CD4-positive, alpha-beta T cell treated with Interleukin-4 for 4 hours (primary cell): ENCODE measurements at places on chromosomes 5 and 9.

DNA sequence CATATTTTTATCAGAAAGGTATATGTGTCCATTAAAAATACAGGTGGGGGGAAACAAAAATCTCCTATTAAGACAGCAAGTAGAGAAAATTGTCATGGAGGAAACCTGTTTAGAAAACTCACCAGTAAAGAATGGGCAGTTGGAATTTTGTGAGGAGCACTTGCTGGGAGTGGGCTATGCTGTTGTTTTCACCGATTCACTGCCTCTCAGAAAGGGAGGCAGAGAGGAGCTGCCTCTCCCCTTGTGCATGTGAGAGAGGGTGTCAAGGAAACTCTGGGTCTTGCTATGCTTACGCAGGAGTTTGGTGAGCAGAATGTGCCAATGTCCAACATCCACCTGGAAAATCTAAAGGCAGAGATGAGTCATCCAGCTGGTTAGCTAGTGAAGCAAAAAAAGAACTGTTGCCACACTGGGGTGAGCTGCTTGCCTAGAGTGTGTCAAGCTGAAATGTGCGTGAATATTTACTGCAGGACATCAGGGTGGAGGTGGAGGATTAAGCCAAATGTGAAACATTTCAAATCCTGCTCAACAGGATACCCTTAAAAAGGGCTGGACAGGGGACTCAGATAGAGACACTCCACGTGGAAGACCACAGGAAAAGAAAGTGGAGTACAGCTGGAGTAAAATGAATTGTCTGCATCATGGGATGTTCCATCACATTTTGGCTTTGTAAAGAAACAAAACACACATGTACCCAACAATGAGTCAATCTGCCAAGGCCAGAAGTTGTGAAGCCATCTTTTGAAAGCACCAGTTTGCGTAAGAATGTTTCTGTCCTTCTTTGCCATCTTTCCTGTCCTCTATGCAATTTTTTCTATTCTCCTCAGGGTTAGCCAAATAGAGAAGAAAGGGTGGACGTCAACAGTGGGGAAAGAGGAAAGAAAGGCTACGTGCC, 449.7 kb upstream of the MPDZ start:
- DNase-seq: no peak

- no peak for DNase-seq
Measured at GRCh38 chr9:94300470-94301301, 27.8 kb downstream of the NUTM2F start.

DNA sequence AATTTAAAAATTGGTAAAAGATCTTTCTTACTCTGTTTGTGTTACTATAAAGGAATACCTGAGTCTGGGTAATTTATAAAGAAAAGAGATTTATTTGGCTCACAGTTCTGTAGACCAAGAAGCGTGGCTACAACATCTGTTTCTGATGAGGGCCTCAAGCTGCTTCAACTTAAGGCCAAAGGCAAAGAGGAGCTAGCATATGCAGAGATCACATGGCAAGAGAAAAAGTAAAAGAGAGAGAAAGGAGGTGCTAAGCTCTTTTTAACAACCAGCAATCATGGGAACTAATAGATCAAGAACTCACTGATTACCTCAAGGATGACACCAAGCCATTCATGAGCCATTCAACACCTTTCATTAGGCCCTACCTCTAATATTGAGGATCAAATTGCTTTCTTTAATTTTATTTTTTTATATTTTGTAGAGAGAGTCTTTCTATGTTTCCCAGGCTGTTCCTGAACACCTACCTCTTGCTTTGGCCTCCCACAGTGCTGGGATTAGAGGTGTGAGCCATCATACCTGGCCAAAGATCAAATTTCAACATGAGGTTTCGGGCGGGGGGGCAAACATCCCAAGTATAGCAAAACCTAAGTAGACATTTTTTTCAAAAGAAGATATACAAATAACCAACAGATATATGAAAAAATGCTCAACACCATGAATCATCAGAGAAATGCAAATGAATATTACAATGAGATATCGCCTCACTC, 16.0 kb upstream of the SHC3 start:
- no peak for DNase-seq

- DNase-seq: no peak
Measured at GRCh38 chr9:17695482-17695881, 116.6 kb downstream of the SH3GL2 start.

DNA sequence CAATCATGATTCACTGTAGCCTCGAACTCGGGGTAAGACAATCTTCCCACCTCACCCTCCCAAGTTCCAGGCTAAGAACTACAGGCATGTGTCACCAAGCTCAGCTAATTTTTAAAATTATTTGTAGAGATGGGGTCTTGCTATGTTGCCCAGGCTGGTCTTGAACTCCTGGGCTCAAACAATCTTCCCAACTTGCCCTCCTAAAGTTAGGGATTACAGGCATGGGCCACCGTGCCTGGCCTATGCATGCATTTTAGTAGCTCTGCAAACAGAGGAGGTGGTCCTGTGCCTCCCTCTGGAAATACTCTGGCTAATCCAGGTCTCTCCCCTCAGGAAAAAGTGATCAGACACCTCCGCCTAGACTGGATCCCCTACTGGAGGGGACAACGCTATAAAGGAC, 21.5 kb upstream of the TRIM14 start:
- DNase-seq: no peak

DNA sequence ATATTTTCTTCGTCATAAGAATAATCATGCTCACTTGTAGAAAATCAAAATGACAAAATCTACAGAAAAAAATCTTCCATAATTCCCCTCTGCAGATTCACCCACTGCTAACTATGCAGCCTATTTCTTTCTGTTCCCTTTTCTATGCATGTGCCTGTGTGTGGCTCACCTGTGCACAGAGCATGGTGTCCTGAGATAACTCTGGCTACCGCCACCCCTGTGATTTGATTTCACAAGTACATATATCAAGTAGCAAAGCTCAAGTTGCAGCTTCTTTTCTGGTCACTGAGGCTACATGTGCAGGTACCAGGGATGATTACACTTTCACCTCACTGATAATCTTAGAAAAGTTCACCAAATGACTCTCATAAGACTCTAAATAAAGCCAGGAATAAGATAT, 18.4 kb upstream of the ISCA1 start:
- DNase-seq: no peak

DNA sequence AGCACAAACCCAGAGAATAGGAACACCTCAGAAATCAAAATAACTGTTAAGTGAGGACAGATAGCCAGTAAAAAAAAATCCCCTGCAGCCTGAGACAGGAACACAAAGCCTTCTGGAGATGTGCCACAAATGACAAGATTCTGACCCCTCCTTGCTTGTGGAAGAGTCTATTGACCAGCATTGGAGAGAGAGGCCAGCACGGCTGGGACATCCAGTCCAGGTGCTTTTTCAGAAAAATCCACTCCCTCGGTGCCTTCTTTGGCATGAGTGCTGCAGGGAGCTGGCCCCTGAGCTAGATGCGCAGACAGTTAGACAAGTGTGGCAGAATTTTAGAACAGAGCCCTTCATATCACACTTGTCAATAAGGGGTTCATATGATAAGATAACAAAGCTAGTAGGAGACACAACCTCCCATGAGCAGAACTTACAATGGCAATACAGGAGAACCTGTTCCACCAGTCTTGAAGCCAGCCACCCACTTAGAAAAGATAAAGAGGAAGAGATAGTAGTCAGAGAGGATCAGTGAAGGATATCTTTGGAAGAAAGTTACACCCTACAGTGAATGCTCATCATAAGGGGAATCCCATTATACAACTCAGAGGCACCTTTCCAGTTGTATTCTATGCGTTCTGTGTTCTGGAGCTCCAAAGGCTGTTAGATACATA, 298.4 kb downstream of the TLE1 start:
- DNase-seq: no peak

DNA sequence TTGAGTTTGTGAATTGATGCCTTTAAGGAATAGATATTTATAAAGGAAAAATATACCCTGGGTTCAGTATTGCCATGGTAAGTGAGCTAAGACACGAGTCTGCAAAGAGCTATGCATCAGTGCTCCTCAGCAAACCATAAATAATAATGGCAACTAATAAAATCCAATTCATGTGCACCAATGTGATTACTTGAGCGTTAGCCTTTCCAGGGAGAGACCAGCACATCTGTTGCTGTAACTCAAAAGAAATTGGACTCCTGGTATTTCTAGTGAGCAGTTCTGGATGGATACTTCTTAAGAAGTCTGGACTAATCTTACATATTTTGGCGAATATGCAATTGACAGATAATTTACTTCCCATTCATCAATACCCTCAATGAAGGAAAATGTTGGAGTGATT, 373.3 kb downstream of the ARHGEF28 start:
- no peak for DNase-seq

GRCh38 chr9:88272986-88273385, 115.3 kb upstream of the SPIN1 start:
- no peak for DNase-seq

GRCh38 chr5:66660396-66660795, 64.2 kb downstream of the MAST4 start:
- no peak for DNase-seq

DNA sequence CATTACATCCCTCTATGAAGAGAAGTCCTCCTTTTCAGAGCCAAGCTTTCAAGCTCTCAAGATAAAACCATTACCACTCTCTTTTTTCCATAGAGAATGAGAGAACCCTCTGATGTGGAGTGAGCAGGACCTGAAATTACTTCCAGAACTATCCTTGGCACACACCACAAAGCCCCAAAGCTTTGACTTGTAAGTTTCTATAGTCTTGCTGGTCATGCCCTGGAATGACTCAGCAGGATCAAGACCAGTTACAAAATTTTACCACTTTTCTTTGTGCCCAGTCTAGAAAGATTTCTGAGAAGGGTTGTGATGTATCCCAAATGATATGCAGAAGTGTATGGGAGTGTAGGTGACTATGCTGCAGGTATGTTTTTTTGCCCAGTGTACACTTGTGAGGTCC, 760.6 kb downstream of the TLE1 start:
- DNase-seq: no peak

DNA sequence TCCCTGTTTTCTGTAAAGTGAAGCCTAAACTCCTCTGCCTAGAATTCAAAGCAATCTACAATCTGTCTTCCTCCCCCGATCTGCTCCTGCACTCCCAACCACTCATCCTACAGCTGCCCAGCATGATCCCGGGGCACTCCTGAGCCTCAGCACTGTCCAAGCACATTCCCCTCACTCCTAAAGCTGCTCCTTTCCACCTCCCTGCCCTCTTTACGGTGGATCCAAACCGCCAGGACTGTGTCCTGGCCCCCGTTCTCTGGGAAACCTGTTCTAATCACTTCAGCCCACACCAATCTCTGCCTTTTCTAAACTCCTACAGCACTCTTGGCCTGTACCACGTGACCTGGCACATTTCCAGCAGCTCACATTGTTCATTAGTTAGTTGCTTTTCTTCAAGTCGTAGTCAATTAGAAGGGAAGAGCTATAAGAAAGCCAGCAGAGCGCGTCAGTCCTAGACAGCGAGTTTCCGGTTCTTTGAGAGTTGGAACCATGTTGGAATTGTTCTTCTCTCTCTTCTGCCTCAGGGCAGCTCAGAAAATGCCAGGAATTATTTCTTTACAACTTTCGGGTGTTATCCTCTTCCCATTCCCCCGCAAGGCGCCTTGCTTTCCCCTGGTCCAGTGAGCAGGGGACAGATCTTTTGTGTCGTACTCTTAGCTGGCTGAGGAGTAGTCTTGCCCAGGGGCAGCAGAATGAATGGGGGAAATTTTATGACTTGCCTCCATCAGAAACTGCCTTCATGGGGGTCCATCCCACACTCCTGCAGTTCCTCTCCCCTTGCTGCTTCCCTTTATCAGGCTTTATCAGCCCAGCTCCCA, 60.7 kb downstream of the NRG2 start:
- no peak for DNase-seq

GRCh38 chr9:84000186-84000585, 19.6 kb downstream of the RMI1 start:
- DNase-seq: no peak

- DNase-seq: no peak
Measured at GRCh38 chr9:92147852-92148180, 32.6 kb upstream of the SPTLC1 start.

DNA sequence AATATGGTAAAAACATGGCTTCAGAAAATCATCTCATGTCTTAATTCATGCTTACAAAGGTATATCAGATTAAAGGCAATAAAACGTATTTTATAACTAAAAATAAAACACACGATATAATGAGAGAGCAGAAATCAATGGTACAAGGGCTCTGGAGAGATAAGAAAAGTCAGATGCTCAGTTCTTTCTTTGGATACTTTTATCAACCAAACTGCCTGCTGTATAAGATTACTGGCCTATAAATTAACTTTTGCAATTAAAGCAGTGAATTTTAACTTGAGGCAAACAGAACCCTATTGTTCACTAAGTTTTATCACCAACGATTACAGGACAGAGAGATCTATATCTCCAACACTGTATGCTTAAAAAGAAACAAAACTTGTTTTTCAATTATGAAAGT, 42.1 kb upstream of the HNRNPA0 start:
- no peak for DNase-seq

DNA sequence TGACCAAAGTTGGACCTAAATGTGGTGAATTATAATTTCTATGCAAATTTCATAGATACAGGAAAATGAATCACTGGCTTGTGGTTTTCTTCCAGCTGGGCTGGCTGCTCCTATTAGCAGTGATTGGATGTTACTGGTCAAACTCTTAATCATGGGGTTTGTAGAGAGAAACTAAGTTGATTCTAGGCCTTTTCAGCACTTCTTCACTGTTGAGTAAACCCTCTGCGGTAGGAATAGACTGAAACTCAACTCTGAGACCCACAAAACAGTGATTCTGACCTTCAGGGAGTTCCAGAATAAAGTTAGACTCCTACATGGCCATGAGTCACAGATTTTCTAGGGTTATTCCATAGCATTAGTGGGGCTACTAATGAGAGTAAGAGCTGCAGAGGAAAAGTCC, 47.9 kb upstream of the FKTN start:
- DNase-seq: no peak
